ENCODE measurements at places on chromosomes 7 and 10.

GRCh38 chr10:5506751-5507648, 7.6 kb upstream of the CALML5 start:
- DNase-seq, result no peak

GRCh38 chr10:63300801-63301200, 165.0 kb downstream of the JMJD1C start:
- no peak for DNase-seq

DNA sequence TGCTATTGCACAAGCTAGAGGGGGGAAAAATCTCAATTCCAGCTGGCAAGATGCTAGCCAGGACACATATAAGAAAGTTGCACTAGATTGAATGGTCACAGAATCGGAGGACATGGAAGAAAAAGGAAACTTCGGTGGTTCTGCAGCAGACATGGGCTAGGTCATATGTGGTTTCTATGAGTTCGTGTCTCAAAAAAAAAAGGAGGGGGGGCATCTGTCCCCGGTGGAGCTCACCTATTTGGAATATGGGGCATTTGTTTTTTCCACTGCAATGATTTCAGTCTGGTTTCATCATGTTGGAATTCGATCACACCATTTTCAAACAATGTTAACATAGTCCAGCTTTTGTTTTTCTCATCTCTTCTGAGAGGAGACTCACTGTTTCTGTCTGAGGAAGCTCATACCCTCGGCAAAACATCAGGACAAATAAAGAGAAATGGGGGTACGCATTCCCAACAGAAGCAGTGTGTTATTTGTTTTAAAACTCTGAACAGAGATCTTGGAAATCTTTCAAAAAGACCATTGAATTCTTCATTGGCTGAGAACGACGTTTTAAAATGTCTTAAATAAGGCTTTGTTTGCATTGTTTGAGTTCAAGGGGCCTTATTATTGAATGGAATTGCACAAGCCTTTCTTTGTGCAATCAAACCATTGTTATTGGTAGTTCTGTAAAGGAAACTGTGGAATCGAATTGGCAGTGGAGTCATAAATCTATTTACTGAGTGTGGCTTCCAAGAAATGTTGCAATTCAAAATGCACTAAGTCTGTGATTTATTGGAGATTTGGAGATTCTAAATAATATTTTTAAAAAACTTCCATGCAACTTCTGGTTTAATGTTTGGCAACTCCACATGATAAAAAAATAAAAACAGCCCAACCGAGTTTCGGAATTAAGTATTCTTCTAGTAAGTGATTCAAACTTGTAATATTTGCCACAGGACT, 173.2 kb downstream of the RTKN2 start:
- no peak for DNase-seq

DNA sequence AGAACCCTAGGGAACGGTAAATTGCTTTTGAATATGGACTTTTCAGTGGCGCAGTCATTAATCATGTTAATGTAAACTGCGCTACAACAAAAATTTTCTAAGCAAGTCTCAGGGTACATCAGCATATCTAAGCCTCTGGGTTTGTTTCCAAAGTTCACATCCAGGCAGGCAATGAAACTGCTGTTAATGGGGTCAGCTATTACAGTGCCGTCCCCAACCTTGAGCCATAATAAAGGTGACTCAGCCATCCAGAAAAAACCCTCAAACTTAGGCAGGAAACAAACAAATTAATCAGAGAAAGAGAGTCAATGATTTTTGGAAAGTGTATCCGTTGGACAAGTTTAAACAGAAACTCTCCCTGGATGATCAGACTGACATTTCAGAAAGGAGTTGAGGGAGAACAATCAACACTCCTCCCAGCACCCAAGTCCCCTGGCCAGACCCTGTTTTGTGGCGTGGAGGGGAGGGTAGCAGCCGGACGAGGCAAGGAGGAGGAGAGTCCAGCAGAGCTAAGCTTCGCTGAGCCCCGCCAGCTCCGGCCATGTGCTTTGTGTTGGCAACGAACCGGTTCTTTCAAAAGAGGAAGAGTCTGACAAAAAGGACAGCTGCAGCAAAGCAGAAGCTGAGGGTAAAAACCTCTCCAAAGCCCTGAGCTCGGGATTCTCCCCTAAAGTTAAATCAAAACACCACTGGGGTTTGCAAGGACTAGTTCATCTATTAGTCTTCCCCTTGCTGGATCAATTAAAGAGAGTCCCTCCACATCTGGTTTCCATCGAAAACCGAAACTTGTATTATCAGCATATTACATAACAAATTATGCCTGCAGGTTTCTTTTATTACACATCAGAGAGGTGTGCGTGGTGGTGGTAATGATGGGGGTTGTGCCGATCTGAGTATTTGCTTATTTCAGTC, 3.6 kb downstream of the FAM53B start:
- no peak for DNase-seq
